ENCODE measurements at places on chromosomes 1 and 21. TPM values are rescaled to one million over a fixed set of nuclear protein-coding genes. Genes with fewer than 3 reads are reported as not detected.

Gene AADACL4
- not detected for total RNA-seq

Gene CYP4A22
- total RNA-seq = not detected

Gene SLC9C2
- not detected for total RNA-seq

DNA sequence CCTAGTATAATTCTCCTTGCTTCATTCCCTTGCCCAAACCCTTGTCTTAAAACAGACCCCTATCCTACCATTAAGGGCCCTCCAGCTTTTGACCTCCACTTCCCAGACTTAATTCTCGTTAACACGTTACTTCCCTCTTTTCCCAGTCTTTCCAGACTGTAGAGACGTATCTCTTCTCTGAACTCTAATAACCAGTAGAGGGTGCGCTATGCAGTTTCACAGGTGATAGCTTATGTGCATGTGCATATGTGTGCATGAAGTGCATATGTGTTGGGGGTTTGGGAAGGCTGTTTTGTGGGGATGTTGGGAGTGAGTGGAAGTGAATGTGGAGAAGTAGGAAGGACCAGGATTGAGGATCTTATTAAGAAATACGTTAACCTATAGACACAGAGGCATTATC lies 78.1 kb upstream of the CCDC190 start:
- DNase-seq = no peak

DNA sequence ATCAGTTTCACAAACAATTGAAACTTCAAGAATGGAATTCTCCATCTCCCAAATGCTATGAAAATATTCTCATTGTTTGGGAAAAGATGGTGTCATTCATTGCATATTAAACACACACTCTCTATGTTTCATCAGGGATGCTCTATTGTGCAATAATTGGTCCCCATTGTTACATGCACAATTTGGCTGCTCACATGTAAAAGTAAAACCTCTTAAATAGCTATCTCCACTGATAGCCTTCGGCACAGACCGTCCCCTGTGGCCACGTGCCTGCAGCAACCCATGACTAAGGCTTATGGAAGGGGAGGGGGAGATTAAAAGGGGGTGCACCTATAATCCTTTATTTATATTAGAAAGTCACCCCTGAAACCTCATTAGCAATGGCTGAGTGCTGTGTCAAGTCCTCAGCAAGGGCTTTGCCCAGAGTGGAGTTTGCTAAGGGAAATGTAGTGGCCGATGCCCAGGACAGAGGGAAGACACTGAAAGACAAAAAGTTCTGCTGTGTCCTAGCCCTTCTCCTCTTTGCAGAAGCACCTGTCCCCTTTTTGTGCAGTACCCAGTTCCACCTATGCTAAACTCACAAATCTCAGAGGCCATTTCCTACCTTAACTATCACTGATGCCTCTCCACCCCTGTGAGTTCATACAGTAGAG lies 309.6 kb upstream of the ESRRG start:
- no peak for DNase-seq

DNA sequence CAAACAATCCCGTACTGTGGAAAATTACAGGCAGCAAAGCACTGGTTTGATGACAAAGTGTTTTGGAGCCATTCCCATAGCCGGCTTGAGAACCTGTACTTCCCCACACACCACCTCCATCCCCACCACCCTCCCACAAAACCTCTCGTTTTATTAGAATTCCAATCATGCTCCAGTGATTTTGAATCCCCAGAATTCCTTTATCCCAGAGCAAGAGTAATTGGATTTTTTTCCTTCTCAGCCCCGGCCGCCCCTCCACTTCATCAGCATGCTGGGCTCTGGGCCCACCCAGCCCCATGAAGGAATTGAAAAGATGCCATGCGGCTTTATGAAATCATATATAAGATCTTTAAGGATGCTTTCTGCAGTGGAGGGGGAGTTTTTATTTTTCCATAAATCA lies 136.6 kb downstream of the OMA1 start:
- DNase-seq = no peak

Data from activated T-cell treated with anti-CD3 and anti-CD28 coated beads, Interleukin-2, amount 50 U/mL, for 4 hours (primary cell).